Calu3 (cell line): ENCODE measurements at places on chromosomes 1 and 21. TPM values are rescaled to one million over a fixed set of nuclear protein-coding genes. Genes with fewer than 3 reads are reported as not detected.

KRTAP26-1 gene
- total RNA-seq = not detected in 2 replicates

GJA8 gene
- not detected in 2 replicates for total RNA-seq

NPPA gene
- not detected in 2 replicates for total RNA-seq

RGSL1 gene
- total RNA-seq = not detected in 2 replicates

- H3K27ac ChIP-seq = no peak overlapping the region
- H3K4me1 ChIP-seq = peaks cover 21% of the 10 kb centered on the region
- no peaks in the 10 kb centered on the region for H3K36me3 ChIP-seq
Observed at GRCh38 chr1:81848880-81849682, 48.3 kb downstream of the ADGRL2 start.

DNA sequence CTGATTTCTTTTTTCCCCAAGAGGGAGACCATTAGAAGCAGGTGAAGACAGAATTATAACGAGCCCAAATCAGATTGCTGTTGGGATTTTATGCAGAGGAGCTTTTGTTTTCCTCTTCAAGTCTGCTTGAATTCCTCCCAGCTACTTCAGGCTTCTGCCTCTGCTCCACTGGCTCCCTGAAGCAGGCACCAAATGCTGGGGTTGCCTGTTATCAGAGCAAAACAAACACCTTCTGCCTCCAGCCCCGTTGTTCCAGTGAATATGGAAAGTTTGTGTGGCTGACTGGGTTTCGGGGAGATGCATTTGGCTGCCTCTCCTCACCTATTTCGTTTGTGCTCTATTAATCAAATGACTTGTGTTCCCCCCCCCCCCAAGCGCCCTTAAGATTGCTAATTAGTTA, 209.2 kb downstream of the URB2 start:
- H3K4me3 ChIP-seq = no peak overlapping the region
- peaks cover 34% of the 10 kb centered on the region for H3K27me3 ChIP-seq
- peaks cover 17% of the 10 kb centered on the region for H3K4me1 ChIP-seq
- no peak overlapping the region for H3K27ac ChIP-seq
- DNase-seq = no peak

DNA sequence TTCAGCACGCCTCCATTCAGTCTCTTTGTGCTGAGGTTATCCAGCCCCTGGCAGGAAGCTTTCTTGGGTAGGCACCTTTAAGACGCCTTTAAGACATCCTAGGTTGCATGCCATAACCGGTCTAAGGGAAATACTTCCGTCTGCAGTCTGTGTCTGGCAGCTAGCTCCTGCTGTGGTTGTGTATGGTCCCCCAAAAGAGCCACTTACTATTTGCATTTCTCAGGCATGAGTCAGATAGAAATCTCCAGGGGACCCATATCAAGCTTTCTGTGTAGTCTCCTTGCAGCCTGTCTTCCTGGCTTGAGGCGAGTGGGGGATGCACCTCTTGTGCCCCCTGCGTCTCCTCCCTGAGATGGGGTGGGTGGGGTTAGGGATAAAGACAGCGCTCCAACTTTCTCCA, 10.0 kb upstream of the RYR2 start:
- no peaks in the 10 kb centered on the region for H3K4me1 ChIP-seq
- no peaks in the 10 kb centered on the region for H3K36me3 ChIP-seq
- no peak overlapping the region for H3K4me3 ChIP-seq
- no peaks in the 10 kb centered on the region for H3K27me3 ChIP-seq
- H3K27ac ChIP-seq = no peak overlapping the region

DNA sequence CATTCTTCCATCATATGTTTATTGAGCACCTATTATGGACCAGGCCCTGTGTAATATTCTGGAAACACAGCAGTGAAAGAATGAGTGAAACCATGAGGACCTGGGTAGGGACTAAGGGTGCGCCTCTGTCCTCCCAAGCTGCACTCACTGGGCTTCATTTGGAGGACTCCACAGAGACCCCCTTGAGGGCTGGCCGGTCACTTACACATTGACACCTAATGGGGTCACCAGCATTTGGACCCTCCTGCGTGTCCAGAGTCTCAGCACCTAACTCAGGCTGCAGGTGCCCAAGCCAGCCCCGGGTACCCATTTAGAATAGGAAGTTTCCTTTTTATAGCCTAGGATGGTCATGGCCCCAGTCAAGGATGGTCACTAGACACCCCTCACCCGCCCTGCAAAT, 2.8 kb upstream of the FNDC5 start:
- H3K4me3 ChIP-seq = no peak overlapping the region
- peaks cover 77% of the 10 kb centered on the region for H3K27me3 ChIP-seq
- H3K4me1 ChIP-seq = peaks cover 20% of the 10 kb centered on the region
- H3K36me3 ChIP-seq = peaks cover 19% of the 10 kb centered on the region
- no peak overlapping the region for H3K27ac ChIP-seq

DNA sequence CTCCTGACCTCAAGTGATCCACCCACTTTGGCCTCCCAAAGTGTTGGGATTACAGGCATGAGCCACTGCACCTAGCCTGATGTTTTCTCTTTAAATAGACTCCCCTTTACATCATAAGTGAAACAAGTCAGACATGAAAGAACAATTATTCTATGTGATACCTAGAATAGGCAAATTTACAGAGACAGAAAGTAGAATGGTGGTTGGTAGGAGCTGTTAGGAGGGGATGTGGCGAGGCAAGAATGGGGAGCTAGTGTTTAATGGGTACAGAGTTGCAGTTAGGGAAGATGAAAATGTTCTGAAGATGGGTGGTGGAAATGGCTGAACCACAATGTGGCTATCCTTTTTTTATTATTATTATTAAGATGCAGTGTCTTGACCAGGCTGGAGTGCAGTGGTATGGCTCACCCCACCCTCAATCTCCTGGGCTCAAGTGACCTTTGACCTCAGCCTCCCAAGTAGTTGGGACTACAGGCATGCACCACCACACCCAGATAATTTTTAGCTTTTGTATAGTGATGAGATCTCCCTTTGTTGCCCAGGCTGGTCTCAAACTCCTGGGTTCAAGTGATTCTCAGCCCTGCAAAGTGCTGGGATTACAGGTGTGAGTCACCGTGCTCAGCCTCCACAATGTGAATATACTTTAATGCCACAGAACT, 28.4 kb downstream of the ELF3 start:
- peak overlapping the region; percentile 14 for H3K27ac ChIP-seq
- H3K27me3 ChIP-seq = no peaks in the 10 kb centered on the region
- peaks cover 73% of the 10 kb centered on the region for H3K4me1 ChIP-seq
- peaks cover 21% of the 10 kb centered on the region for H3K36me3 ChIP-seq
- no peak overlapping the region for H3K4me3 ChIP-seq

- H3K4me1 ChIP-seq = peaks cover 23% of the 10 kb centered on the region
- DNase-seq = no peak
- H3K36me3 ChIP-seq = peaks cover 10% of the 10 kb centered on the region
- H3K27me3 ChIP-seq = no peaks in the 10 kb centered on the region
- H3K27ac ChIP-seq = no peak overlapping the region
Observed at GRCh38 chr1:63729227-63729620, 44.6 kb upstream of the ROR1 start.

DNA sequence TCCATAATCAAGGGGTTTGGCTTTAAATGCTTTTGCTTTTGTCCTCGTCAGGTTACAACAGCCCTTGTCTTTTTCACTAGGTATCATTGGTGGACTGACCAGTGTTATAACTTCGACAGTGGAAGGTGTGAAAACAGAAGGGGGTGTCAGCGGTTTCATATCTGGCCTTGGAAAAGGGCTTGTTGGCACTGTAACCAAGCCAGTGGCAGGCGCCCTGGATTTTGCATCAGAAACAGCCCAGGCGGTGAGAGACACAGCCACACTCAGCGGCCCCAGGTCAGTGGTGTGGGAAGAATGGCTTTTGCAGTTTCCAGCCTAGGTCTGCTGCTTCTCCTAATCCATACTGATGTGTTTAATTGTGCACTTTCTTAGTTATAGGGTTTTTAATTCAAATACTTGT, 157.9 kb downstream of the DHRS3 start:
- H3K4me1 ChIP-seq = peaks cover 32% of the 10 kb centered on the region
- no peak for DNase-seq
- no peak overlapping the region for H3K27ac ChIP-seq
- H3K36me3 ChIP-seq = no peaks in the 10 kb centered on the region
- H3K27me3 ChIP-seq = no peaks in the 10 kb centered on the region
